ENCODE measurements at places on chromosomes 16 and 17.

DNA sequence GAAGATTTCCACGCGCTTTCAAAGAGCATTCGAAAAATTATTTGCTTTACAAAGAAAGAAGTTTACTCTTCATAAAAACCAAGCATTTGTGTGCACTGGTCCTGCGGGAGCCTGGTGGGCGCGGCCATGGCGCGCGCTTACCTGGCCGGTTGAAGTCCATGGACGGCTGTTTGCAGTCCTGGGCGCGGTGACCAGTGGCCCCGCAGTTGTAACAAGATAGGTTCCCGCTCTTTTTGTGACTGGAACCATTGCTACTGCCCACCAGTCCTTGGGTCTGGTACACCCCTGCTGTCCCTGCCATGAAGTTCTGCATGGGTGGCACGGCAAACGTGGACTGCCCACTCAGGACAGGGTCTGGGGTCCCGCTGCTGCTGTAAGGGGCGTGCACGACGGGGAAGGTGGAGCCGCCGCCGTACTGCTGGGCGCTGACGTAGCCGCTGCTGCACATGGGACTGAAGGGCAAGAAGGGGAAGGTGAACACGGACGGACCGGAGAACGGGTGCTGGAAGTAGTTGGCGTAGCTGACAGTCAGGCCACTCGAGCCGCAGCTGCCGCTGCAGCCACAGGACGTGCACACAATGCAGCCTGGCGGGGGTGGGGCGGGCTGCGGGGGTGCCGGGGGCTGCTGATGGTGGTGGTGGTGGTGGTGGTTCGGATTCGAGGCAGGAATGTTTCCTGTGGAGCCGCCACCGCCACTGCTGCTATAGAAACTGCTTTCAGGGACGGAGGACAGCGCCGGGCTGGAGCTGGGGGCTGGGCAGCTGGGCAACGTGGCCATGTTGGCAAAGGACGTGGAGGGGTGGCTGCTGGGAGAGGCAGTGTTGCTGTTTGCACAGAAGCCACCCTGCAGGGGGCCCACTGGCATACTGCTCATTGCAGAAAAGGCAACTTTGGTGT, 19.5 kb downstream of the MAP1LC3B start:
- no peak for DNase-seq

DNA sequence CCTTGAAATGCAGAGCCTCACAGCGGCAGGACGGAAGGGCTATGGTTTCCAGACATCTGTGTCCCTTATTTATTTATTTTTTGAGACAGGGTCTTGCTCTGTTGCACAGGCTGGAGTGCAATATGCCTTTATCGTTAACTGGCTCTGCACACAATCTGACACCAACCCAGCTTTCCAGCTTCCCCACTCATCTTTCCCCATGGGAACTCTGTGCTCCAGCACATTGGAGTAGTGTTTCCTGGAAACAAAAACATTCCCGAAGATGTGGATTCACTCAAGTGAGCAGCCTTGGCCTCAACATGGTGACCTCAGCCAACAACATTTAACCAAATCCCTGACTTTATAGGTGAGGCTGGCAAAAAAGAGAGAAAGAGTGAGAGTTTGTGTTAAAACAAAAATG, 307.1 kb downstream of the TMEM114 start:
- DNase-seq = no peak

DNA sequence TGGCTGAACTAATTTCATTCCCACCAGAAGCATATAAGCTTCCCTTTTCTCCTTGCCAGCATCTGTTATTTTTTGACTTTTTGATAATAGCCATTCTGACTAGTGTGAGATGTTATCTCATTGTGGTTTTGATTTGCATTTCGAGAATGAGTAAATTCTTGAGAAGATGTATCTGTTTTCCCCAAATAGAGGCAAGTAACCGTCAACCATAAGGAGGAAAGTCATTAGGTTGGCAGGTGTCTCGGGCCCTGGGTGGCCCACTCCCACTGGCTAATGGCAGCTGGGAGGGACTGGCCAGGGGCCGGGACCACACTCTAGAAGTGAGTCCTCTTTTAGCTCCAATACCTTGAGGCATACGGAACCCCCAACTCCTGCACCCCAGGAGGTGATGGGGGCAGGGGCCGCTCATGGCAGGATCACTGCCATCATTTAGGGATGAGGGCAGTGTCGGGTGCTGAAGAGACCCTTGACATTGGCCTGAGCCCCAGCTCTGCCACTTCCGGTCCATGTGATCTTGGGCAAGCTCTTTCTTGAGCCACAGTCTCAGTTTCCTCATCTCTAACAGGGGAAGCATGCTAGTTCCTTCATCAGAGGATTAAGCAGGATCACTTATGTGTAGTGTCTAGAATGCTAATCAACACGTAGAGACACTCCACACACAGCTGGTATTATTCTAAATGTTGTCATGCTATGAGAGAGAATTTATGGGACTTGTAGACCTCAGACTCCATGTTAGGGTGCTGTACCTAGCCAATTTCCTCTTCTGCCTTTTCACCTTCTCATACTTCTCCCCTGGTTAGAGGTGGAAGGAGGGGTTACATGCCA, 44.3 kb downstream of the RGS9 start:
- DNase-seq = peak; percentile 60

- no peak for DNase-seq
Observed at GRCh38 chr17:39219647-39220154, 6.0 kb downstream of the STAC2 start.

GRCh38 chr16:80899809-80900592, 95.6 kb upstream of the CDYL2 start:
- DNase-seq = no peak

DNA sequence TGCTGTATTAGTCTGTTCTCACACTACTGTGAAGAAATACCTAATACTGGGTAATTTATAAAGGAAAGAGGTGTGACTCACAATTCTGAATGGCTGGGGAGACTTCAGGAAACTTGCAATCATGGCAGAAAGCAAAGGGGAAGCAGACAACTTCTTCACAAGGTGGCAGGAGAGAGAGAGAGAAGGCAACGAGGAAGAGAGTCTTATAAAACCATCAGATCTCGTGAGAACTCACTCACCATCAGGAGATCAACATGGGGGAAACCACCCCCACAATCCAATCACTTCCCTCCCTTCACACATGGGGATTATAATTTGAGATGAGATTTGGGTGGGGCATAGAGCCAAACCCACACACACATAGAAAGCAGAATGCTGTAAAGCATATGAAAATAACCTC, 896.2 kb downstream of the CDH11 start:
- no peak for DNase-seq

Data from activated T-cell treated with anti-CD3 and anti-CD28 coated beads for 48 hours (primary cell).